ENCODE measurements at places on chromosomes 1 and 21.

DNA sequence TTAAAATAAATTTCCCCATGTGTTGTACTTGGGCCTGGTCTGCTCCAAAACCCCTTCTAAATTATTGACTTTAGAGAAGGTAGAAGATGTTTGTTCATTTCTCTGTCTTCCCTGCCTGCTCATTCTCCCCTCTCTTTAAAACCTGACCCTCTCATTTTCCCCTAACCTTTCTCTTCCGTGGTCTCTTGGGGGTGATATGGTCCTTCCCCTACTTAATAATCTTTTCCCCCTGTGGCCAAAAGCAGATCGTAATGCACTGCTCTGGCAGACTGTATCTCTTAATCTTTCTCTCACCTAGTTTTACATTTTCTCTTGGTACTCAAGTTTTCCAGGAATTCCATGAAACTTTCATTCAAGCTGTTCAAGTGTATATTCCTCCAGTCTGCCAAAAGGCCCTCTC, 301.7 kb downstream of the TTLL7 start:
- DNase-seq: no peak

DNA sequence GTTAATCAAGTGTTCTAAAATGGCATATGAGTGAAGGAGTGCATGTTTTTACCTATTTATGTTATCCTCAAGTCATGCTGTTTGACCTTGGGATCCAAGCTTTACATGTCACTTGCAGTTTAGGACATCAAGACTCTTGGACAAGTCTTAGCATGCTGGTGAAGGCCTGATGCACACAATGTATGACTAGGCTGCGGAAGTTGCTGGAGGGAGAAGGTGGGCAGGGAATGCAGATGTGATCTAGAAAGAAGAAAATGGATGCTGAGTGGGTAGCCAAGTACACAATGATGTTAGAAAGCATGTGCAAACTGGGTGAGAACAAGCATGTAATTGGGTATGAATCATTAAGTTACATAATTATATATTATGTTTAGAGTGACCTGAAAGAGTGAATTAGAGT, 301.8 kb downstream of the BRINP2 start:
- DNase-seq: no peak

GRCh38 chr1:163544441-163544840, 222.7 kb downstream of the NUF2 start:
- DNase-seq: no peak

- DNase-seq: peak; percentile 16
Measured at GRCh38 chr1:159675046-159675445, 39.3 kb downstream of the CRP start.

GRCh38 chr21:35508139-35508888, 459.2 kb upstream of the RUNX1 start:
- no peak for DNase-seq

GRCh38 chr1:65791801-65792668, 660 bp upstream of the PDE4B start:
- DNase-seq: peak; percentile 42

- no peak for DNase-seq
Measured at GRCh38 chr21:33856893-33857527, 58.6 kb downstream of the ATP5PO start.

DNA sequence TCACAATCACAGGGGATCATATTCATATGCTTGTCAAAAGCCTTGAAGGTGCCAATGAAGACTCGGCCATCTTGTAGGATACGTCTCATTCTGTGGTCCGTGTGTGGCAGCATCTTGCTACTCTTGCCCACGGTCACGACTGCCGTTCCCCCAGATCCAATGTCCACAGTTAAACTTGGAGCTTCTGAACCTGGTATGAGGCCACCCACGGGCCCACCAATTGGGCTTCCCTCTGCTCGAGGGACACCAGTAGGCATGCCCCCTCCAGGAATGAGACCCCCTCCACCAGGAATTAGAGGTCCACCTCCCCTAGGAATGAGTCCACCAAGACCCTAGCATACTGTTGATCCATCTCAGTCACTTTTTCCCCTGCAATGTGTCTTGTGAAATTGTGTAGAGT, 39.6 kb downstream of the MORN1 start:
- no peak for DNase-seq

DNA sequence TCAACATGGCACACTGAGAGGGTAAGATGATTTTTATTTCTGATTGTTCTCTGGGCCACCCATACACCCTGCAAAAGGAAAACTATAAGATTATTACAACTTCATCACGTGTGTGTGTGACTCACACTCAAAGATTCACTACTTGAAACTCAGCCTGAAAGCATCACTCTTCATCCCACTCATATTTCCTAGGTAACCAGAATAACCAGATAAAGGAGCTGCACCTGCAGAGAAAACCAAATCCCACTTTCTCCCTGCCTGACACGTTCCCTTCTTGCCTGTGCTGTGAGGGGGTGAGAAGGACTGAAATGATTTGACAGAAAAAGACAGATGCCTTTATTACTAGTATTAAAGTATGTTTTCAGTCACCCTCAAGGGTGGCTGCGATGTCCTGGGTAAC, 131.6 kb downstream of the TGFBR3 start:
- peak; percentile 36 for DNase-seq

DNA sequence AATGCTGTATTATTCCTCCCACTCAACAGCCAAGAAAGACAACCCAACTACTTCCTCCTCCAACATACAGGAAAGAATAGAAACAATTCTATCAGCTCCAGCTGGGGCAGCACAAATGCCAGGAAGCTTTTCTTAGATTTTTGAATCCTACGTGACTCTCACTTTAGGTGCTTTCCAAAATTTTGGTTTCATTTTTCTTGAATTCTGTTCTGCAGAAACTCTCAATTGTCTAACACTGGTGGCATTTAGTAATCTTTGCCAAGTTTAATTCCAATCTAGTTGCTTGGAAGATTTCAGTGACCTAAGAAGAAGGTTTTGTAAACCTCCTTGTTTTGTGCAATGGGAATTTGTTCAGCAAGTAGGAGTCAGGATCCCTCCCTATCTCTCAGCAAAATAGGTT, 37.1 kb upstream of the DOCK7 start:
- DNase-seq: peak; percentile 75
